ENCODE measurements at places on chromosomes 1 and 21.

- no peak for DNase-seq
Observed at GRCh38 chr1:7153464-7153863, 368.2 kb downstream of the CAMTA1 start.

GRCh38 chr1:93710499-93711453 lies 29.1 kb upstream of the BCAR3 start:
- no peak for DNase-seq

- DNase-seq = no peak
Observed at GRCh38 chr1:179510038-179510437, 65.7 kb downstream of the NPHS2 start.

DNA sequence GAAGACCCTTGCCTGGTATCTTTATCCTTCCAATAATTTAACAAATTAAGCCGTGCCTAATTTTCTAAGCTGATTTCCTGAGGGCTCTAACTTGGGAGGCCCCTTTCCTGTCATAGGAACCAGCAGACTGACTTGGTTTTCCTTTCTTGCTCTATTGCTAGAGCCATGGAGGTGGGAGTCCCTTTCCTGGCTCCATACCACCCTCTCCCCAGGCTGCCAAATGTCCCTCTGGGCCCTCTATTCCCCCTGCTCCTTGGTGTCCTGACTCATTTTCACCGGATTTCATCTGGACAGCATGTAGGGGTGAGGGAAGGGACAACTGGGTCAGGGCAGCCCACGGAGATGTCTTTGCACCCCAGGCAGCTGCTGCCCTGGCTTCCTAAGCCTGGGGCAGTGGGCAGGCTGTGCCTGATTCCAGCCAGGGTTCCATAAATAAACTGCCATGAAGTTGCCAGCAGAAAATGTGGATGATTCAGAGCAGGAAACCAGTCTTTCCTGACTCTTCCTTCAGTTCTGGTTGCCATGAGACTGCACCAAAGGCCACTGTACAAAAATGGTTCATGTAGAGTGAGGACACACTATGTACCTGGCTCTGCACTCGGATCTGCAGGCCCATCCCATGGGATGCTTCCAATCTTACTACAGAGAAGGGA lies 38.0 kb upstream of the SERBP1 start:
- DNase-seq = no peak

- no peak for DNase-seq
Observed at GRCh38 chr1:160399544-160400222, 681 bp upstream of the VANGL2 start.

DNA sequence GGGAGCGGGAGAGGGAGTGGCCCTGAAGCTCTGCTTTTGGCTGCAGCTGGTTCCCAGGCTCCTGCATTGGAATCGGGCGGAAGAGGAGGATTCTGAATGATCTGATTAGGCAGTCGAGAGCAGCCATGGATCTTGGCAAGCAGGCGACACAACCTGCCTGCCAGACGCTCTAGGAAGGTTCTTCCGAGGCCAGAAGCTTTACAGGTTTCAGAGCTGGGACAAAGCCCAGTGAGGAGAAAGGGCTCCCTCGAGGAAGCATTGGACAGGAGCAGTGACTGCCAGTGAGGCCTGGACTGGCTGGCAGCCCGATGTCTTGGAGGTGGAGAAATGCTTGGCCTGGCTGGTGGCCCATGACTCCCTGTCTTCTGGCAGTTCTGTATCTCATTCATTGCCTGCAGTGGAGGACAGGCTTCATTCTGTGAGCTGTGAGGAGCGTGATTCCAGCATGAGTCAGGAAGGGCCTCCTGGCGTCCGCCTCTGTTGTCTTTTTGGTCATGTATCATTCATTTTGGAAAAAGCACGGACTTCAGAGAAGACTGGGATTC lies 132.7 kb upstream of the IPO9 start:
- DNase-seq = no peak

- no peak for DNase-seq
Observed at GRCh38 chr1:15154480-15155036, 1.0 kb downstream of the TMEM51 start.

- no peak for DNase-seq
Observed at GRCh38 chr1:32208891-32209328, at the start of gene DCDC2B. DCDC2B (plus strand) TSS chr1:32209089; CDS start chr1:32209094, 5 bp downstream.

GRCh38 chr1:108732398-108732797 lies 14.1 kb upstream of the STXBP3 start:
- DNase-seq = no peak

GRCh38 chr1:22329148-22329515 lies 122.5 kb upstream of the ZBTB40 start:
- no peak for DNase-seq

DNA sequence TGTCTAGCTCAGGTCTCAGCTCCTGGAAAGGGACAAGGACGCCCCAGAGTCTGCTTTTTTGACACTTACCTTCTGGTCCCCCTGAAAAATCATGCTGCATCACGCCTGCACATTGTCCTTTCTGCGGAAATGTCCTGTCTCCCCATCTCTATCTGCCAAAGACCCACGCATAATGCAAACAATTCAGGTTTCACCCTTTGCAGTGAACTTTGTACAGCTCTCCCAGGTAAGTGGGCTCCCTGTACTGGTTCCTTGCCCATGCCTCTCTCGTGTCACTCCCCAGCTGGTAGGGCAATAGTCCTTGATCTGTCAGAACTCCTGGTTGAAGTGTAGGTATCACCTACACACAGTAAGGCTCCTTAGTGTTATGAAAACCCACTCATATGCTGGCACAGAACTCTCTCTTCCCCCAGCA lies 102.9 kb upstream of the IRF2BP2 start:
- no peak for DNase-seq

- DNase-seq = no peak
Observed at GRCh38 chr1:7295946-7296345, 475.1 kb upstream of the VAMP3 start.

DNA sequence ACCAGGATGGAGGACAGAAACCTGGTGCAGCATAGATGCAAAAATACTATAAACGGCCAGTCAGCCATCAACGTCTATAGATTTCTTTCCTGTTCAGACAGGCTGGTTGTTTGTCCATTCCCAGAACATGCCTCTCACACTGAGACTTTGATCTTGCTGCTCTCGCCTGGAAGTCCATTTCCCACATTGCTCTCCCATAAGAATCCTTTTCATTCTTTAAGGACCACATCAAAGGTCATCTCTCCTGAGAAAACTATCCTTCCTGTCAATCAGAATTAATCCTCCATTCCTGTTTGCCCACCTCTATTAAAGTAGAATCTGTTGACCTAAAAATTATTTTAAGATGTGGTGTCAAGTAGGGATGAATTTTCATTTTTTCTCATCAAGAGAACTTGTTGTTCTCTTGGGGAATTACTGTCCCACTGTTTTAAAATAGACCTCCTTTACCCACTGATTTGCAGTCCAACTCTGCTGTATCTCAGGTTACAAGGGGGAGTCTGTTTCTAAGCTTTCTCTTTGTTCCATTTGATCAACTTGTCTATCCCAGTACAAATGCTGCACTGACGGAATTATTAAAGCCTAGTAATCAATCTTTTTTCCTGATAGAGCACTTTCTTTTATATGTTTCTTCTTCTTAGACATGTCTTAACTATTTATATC lies 172.7 kb downstream of the PATJ start:
- DNase-seq = no peak

DNA sequence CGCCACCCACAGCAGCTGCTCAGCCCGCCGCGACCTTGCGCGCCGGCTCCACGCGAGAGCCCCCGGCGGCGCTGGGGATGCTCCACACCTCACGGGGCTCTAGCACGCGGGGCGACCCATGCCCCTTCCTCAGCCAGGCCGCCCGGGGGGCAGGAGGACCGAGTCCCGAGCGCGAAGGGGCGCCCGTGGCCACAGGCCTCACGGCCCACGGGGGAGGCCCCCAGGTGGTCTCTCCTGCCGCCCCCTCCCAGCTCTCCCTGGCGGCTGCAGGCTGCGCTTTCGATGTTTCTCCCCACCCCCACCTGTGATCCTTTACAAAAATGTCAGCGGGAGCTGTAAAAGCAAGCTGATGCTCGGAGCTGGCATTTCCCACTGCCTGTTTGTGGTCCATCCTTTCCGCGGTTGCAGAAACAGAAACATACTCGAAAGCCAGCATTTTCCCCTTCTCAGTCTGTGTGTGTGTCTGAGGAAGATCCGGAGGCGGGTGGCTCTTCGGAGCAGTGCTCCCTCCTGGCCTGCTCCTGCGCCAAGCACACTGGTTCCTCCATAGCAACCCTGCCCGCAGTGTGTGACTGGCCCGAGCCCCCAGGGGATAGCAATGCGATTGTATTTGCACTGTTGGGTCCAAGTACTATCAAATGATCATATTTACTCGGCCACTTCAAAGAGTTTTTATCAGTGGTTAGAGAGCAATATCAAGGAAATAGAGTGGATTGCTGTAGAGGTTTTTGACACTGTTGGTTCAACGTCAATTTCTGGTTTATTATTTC lies 2.1 kb downstream of the KIF26B start:
- DNase-seq = peak; percentile 32

DNA sequence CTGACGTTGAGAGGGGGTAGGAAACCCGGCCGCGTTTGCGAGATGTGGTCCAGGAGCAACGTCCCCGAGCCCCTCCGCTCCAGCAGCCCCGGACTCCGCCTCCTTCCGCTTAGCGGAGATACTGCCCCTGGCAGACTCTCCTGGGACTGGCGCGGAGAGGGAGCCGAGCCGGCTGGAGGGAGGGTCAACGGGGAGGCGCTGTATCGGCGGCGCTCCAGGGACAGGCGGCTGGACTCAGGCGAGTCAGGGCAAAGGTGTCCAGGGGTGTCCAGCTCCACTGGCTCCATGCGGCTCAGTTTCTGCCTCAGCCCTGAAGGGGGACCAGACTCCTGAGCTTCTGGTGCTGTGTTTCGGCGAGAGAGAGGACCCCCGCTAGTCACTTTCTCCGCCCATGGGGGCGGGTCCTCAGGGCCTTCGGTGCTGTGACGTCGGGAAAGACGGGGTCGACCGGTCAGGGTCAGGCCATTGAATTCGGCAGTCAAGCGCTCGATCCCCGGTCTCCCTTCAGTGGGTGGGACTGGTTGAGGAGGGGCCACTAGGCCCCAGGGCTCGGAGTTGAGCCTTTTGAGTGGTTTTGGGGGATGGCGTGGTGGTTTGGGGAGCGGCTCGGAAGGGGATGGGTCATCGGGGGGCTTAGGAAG lies 2.8 kb upstream of the LIX1L start:
- DNase-seq = peak; percentile 72

- DNase-seq = peak; percentile 62
Observed at GRCh38 chr21:14545906-14546480, at the start of gene SAMSN1. SAMSN1 (minus strand) TSS chr21:14546315; CDS start chr21:14546261, 54 bp downstream.

GRCh38 chr1:97308131-97308530 lies 586.5 kb downstream of the PTBP2 start:
- DNase-seq = no peak

DNA sequence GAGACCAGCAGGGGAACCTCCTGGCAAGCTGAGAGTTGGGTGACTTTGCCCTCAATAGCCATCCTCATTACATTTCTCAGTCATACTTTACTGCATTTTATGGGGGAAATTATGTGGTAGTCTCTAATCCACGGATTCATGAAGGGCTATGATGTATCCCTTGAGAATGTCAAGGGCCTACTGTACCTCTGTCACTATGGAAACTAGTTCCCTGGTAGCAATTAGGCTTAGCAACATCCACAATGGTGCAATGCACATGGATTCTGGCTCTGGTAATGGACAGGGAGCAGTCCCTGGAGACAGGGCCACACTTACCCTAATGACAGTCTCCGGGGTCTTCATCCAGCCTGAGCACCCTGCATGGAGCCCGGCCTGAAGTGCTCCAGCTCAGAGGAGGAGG lies 26.5 kb downstream of the LRRN2 start:
- no peak for DNase-seq

DNA sequence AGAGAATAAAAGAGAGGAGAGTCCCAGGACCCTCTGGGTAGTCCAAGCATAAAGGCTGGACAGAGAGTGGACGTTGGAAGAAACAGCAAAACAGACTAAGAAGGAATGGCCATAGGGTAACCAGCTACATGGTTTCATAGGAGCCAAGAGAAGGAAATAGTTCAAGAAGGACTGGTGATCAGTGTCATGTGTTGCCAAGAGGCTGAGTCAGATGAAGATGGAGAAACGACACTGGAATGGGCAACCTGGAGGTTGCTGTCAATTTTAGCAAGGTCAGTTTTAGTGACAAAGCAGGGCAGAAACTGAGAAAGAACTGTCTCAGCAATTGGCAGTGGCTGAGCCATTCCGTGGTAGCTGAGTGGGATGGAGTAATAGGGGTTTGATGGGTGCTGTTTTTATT lies 41.4 kb downstream of the HMGB4 start:
- DNase-seq = no peak

GRCh38 chr1:60678802-60679201 lies 403.6 kb upstream of the NFIA start:
- no peak for DNase-seq

- DNase-seq = no peak
Observed at GRCh38 chr21:29719521-29719920, 220.3 kb downstream of the GRIK1 start.

GRCh38 chr1:45802343-45803298 lies 791 bp upstream of the MAST2 start:
- peak; percentile 23 for DNase-seq

DNA sequence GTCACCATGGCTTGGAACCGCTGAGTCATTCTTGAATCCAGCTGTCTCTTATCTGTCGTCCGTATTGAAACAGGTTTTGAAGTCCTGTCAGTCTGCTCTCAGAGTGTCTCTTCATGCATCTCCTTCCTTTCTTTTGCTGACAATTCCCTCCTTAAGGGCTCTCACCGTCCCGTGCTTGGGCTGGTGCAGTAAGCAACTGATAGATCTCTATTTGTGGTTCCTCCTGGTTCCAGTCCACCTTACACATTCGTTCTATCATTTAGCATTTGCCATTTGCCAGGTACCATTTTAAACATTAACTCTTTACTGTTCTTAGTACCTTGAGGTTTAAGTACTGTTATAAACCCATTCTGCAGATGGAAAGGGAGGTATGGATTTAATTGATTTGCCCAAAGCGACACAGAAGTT lies 88.9 kb downstream of the DYRK1A start:
- DNase-seq = no peak

DNA sequence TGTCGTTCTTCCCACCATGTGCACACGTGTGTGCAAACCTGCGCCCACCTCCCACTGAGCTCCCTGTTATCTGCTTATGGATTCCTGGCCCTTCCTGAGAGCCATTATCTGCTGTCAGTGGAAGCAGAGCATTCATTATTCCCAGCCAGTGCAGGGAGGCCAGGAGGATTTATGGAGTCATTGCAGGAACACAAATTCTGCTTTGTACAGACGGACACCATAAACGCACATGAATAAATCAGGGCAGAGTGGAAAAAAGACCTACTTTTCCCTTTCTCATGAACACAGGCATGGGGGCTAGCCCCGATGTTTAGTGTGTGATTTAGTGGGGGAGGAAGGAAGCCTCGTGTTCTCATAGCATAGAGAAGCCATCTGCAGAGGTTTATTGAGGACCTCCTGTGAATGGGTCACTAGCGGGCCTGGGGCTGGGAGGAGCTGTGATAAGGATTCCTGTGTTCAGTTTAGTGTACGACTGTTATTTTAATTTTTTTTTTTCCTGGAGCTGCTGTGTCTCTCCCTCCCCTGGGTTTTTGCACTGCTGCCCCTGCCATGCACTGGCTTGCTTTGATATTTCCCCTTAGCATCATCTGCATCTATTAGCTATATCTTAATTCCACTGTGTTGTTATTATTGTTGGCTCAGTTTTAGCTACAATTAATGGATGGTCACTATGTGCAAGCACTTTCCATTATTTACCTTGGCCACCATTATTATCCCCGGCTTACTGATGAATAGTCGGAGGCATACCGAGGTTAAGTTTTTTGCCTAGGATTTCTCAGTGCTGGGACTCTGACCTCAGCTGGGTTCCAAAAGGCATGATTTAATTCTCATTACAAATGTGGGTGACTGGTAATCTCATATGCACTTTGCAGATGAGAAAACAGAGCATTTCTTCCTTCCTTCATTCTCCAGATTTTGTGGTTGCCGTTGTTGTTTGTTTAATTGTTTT lies 33.0 kb downstream of the HUNK start:
- no peak for DNase-seq

All from activated naive CD8-positive, alpha-beta T cell treated with anti-CD3 and anti-CD28 coated beads for 36 hours (primary cell).